SJSA1 (cell line): ENCODE measurements at places on chromosomes 11 and 22. TPM values are rescaled to one million over a fixed set of nuclear protein-coding genes. Genes with fewer than 3 reads are reported as not detected.

Gene NCF4
- not detected in 2 replicates for total RNA-seq

DNA sequence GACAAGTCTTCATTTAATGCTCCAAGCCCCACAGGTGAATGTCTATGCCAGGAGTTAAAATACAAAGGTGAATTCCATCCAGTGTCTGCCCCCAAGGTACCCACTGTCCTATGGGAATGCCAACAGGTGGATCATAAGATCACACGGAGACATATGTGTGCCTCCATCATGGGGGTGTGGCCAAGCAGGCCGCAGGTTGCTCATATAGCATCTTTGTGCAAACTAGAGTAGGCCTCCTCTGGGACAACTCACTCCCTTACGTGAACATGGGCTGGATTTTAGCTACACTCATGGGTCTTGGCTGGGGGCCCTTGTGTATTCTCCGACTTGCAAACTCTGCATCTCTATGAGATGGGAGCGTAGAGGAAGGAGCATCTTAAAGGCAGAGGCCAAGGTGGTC, 6.9 kb downstream of the NCF4 start:
- no peaks in the 10 kb centered on the region for H3K36me3 ChIP-seq
- no peak for DNase-seq
- H3K4me1 ChIP-seq, result no peaks in the 10 kb centered on the region
- no peak overlapping the region for H3K4me3 ChIP-seq

- H3K27ac ChIP-seq, result peak overlapping the region; percentile 61
- H3K36me3 ChIP-seq, result peaks cover 59% of the 10 kb centered on the region
- H3K27me3 ChIP-seq, result no peaks in the 10 kb centered on the region
- peak overlapping the region; percentile 42 for H3K4me3 ChIP-seq
Observed at GRCh38 chr22:50190941-50191741, 5.4 kb downstream of the TRABD start.

Gene SLC7A4
- not detected in 2 replicates for total RNA-seq

Gene HEPHL1
- total RNA-seq, result not detected in 2 replicates

DNA sequence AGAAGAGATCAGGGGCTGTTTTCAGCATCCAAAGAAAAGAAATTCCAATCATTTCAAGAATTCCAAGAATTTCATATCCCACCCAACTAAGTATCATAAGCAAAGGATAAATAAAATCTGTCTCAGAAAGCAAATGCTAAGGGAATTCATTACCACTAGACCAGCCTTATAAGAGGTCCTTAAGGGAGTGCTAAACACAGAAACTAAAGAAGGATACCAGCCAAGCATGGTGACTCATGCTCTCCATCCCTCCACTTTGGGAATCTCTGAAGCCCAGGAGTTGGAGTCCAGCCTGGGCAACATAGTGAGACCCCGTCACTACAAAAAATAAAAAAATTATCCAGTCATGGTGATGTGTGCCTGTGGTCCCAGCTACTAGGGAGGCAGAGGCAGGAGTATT, 17.8 kb downstream of the FADD start:
- H3K36me3 ChIP-seq, result no peaks in the 10 kb centered on the region
- H3K4me3 ChIP-seq, result no peak overlapping the region
- peaks cover 6% of the 10 kb centered on the region; the same call in 1 of the 2 replicates for H3K27me3 ChIP-seq
- no peaks in the 10 kb centered on the region for H3K4me1 ChIP-seq

- H3K4me1 ChIP-seq, result no peaks in the 10 kb centered on the region
- no peak overlapping the region for H3K27ac ChIP-seq
- no peak overlapping the region for H3K4me3 ChIP-seq
- H3K27me3 ChIP-seq, result no peaks in the 10 kb centered on the region
- no peak for DNase-seq
Observed at GRCh38 chr11:102205805-102206204, 95.6 kb downstream of the YAP1 start.

Gene TPH1
- 0.03 TPM in 1 of 2 replicates, not detected in the other for total RNA-seq

Gene ZDHHC24
- total RNA-seq, result 17.9 and 18.3 TPM in 2 replicates

- H3K4me1 ChIP-seq, result no peaks in the 10 kb centered on the region
- peaks cover 29% of the 10 kb centered on the region for H3K27me3 ChIP-seq
- DNase-seq, result no peak
- H3K36me3 ChIP-seq, result no peaks in the 10 kb centered on the region
- H3K27ac ChIP-seq, result no peak overlapping the region
- no peak overlapping the region for H3K4me3 ChIP-seq
Observed at GRCh38 chr22:39732625-39733024, 160.9 kb downstream of the ENTHD1 start.

DNA sequence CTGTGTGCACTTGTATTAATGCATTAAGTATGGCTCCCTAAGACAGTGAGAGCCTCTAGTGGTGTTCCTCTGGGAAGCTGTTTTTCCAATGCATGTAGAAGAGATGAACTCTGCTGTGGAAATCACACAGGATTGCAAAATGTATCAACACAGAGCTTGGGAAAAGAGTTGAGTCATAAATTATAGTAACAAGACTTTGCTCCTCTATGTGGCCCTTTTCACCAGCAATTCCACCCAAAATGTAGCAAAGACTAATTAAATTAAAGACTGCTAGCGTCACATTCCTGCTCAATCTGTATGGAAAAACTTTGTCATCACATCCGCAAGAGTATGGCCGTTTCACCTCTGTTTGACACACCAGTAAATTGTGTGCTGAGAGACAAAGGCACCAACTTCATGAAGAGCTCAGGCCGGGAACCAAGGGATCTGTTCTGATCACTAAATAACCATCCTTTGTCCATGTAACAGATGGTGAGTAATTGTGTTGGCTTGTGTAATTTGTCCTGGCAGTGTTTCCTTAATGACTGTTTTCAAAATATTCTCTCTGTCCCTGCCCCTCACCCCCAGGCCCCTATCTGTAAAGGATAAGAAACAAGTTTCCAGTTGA, 209.2 kb upstream of the SORL1-AS1 start:
- H3K27me3 ChIP-seq, result no peaks in the 10 kb centered on the region
- no peak overlapping the region for H3K4me3 ChIP-seq
- H3K36me3 ChIP-seq, result no peaks in the 10 kb centered on the region
- H3K4me1 ChIP-seq, result no peaks in the 10 kb centered on the region

DNA sequence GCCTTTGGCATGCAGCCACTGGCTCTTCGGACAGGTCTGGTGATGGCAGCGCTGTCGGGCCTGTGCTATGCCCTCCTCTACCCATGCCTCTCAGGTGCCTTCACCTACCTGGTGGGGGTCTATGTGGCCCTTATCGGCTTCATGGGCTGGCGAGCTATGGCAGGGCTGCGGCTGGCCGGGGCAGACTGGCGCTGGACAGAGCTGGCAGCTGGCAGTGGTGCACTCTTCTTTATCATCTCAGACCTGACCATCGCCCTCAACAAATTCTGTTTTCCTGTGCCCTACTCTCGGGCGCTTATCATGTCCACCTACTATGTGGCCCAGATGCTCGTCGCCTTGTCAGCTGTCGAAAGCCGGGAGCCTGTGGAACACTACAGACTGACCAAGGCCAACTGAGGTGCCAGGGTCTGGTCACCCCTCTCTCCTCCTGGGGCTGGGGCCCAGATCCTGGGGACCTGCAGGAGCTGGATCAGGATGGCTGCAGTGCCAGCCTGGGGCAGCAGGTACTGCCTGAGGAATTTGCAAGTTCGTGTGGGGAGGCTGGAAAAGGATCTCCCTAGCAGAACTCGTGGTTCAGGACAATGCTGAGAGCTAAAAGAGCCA, 3.1 kb downstream of the TMEM86A start:
- H3K27me3 ChIP-seq, result no peaks in the 10 kb centered on the region
- no peak for DNase-seq
- no peak overlapping the region for H3K27ac ChIP-seq
- peaks cover 8% of the 10 kb centered on the region; the same call in 1 of the 2 replicates for H3K4me1 ChIP-seq
- no peaks in the 10 kb centered on the region for H3K36me3 ChIP-seq

- H3K36me3 ChIP-seq, result no peaks in the 10 kb centered on the region
- H3K27me3 ChIP-seq, result no peaks in the 10 kb centered on the region
Observed at GRCh38 chr11:14075118-14076078, 112.9 kb downstream of the SPON1 start.

Gene ARRB1
- total RNA-seq, result 3.6 TPM in 1 of 2 replicates, not detected in the other

DNA sequence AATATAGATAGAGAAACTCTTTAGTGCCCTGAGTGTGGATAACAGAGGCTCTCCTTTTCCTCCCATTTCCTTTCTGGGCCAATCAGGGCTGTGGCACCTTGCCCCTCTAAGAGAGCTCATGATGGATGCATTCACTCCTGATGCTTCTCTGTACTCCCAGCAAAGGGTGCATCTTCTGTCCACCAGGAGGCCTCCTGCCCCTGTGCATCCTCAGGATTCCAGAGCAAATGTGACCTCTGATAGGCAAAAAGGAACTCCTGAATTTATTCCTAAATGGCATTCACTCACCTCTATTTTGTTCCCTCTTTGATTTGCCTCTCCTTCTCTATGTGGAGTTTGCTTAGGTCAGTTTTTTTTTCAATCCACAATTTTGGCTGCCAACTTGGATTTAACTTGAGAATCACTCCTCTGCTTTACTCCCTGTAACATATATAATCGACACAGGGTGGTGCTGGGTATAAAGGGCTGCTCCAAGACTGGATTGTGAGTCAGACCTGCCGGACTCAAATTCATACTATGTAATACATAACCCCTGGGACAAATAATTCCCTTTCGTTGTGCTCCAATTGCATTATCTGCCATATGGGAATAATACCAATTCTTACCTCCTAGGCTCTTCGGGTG, 1.1 kb upstream of the MRGPRX4 start:
- H3K4me3 ChIP-seq, result no peak overlapping the region
- DNase-seq, result peak; percentile 47
- no peak overlapping the region for H3K27ac ChIP-seq
- peaks cover 37% of the 10 kb centered on the region for H3K27me3 ChIP-seq

GRCh38 chr11:32005786-32006416, 85.0 kb upstream of the RCN1 start:
- no peak for DNase-seq
- no peak overlapping the region for H3K4me3 ChIP-seq
- no peaks in the 10 kb centered on the region for H3K36me3 ChIP-seq
- H3K27ac ChIP-seq, result no peak overlapping the region
- no peaks in the 10 kb centered on the region; the same call in 1 of the 2 replicates for H3K4me1 ChIP-seq

- no peaks in the 10 kb centered on the region for H3K27me3 ChIP-seq
- H3K27ac ChIP-seq, result no peak overlapping the region
- H3K36me3 ChIP-seq, result no peaks in the 10 kb centered on the region
- peaks cover 43% of the 10 kb centered on the region for H3K4me1 ChIP-seq
Observed at GRCh38 chr11:10902301-10903063, 44.6 kb upstream of the ZBED5 start.

DNA sequence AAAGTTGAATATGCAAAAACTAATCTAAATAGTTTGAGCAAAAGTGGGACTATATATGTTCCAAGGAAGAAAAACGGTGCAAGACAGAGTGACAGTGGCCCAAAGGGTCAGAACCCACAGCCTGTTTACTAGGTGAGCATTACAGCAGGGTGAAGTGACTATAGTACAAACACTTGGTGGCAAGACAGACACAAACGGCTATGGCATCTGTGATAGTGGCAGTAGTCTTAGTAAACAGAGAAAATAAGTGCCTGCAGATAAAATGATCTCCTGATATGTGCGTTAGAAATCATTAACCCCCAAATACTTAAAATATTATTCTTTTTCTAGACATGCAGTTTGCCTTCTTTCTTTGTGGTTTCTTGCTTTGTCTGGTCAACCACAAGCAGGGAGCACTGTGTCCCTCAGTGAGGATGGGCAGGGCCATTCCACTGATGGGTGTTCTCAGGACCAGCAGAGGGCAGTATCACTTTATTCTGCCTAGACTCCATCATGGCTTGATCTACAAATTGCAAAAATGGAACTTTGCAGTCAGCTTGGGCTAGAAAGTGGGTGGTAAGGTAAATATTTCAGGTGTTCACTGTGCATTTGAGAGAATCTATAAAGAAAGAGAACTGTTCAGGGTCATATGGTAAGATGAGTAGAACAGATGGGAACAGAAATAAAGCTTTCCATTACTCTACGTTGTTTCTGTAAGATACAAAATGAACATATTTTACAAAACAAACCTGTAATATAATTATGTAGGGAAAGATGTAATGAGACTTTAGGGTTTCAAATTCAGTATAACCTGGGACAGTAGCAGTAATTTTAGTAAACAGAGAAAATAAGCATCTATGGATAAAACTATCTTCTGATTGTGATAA, 198.2 kb downstream of the SWAP70 start:
- peaks cover 35% of the 10 kb centered on the region for H3K4me1 ChIP-seq
- peak; percentile 73 for DNase-seq
- H3K4me3 ChIP-seq, result no peak overlapping the region
- no peak overlapping the region for H3K27ac ChIP-seq
- no peaks in the 10 kb centered on the region; the same call in 1 of the 2 replicates for H3K36me3 ChIP-seq

DNA sequence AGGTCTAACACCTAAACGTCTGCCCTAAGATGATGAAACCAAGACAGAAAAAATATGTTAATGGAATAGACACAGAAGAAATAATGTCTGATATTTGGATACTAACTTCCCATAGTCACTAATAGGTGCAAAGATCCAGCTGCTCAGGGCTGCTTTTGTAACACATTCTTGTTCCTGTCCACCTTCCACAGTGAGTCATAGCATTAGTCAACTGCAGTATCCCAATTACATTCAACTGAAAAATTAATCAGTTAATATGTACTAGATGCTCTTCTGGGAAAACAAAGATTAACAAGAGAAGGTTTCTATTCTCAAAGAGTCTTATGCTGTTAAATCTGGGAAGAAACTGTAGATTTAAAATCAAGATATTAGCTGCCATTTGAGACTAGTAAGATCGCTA, 47.6 kb downstream of the HEPHL1 start:
- H3K36me3 ChIP-seq, result no peaks in the 10 kb centered on the region
- DNase-seq, result no peak
- H3K4me3 ChIP-seq, result no peak overlapping the region
- no peaks in the 10 kb centered on the region for H3K4me1 ChIP-seq

Gene BRSK2
- 0.06 and 0.55 TPM in 2 replicates for total RNA-seq
